ENCODE measurements at places on chromosomes 12 and 14. TPM values are rescaled to one million over a fixed set of nuclear protein-coding genes. Genes with fewer than 3 reads are reported as not detected.

- H3K4me1 ChIP-seq: no peaks in the 10 kb centered on the region
- H3K27ac ChIP-seq: no peak overlapping the region
- no peak for DNase-seq
- H3K4me3 ChIP-seq: no peak overlapping the region
These were observed 336.3 kb downstream of the TMEM121 start for GRCh38 chr14:105862581-105863239.

GRCh38 chr14:78469947-78470346 is 299.8 kb downstream of the NRXN3 start:
- H3K27me3 ChIP-seq: no peaks in the 10 kb centered on the region
- no peak overlapping the region for H3K4me3 ChIP-seq
- DNase-seq: no peak
- H3K27ac ChIP-seq: no peak overlapping the region
- H3K36me3 ChIP-seq: no peaks in the 10 kb centered on the region

DNA sequence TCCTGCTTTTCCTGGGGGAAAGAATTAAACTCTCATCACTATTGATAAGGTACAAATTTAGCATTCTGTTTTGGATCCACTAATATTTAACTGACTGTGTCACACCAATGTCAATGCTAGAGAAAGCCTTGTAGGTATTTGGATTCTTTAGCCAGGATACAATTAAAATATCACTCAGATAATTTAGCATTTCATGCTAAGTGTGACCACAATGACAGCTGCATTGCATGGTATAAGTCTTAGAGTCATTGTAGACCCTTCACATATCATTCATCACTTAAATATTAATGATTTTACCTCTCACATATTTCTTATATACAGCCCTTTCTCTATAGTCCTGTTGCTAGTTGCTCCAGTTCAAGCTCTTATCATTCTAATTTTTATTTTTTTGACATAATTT is 85.3 kb upstream of the ATP2B1 start:
- no peaks in the 10 kb centered on the region for H3K36me3 ChIP-seq
- DNase-seq: no peak
- no peak overlapping the region for H3K27ac ChIP-seq
- H3K4me3 ChIP-seq: no peak overlapping the region

DNA sequence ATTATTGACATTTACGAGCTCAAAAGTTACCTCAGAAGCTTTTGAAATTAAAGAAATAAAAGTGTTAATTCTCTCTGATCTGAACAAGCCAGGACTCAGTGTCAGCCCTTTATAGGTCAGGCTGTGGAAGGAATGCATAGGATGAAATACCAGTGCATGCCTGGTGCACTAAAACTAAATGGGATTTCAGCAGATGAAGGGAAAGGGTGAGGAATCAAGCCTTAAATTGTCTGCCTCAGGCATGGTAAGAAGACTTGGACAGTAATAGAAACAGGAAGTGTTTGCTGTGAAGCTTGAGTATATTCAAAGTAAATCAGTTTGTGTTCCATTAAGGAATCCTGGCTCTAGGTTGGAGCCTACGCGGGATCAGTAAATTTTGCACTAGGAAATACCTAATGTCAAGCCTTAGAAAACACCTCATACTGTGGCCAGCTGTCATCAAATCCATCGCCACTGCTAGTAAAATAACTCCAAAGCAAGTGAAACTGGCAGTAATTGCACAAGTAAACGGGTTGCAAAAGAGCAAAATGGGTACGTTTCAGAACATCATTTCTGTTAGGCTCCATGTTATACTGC is 76.3 kb downstream of the PDE3A start:
- H3K4me3 ChIP-seq: no peak overlapping the region
- H3K27me3 ChIP-seq: no peaks in the 10 kb centered on the region
- no peak for DNase-seq
- H3K27ac ChIP-seq: no peak overlapping the region

- H3K4me1 ChIP-seq: peaks cover 24% of the 10 kb centered on the region
- H3K4me3 ChIP-seq: no peak overlapping the region
- H3K27ac ChIP-seq: no peak overlapping the region
- DNase-seq: no peak
These were observed 75.5 kb downstream of the NCOR2 start for GRCh38 chr12:124491856-124492420.

- no peak for DNase-seq
- no peaks in the 10 kb centered on the region for H3K36me3 ChIP-seq
- no peaks in the 10 kb centered on the region for H3K4me1 ChIP-seq
These were observed 721.3 kb upstream of the USP15 start for GRCh38 chr12:61538951-61539350.

GRCh38 chr12:45762185-45763110 is 32.9 kb downstream of the ARID2 start:
- H3K36me3 ChIP-seq: no peaks in the 10 kb centered on the region
- H3K4me1 ChIP-seq: no peaks in the 10 kb centered on the region
- no peak overlapping the region for H3K4me3 ChIP-seq
- peak; percentile 79 for DNase-seq

GRCh38 chr12:44584625-44585024 is 291.5 kb downstream of the NELL2 start:
- no peak for DNase-seq
- H3K4me1 ChIP-seq: no peaks in the 10 kb centered on the region
- no peak overlapping the region for H3K4me3 ChIP-seq

DNA sequence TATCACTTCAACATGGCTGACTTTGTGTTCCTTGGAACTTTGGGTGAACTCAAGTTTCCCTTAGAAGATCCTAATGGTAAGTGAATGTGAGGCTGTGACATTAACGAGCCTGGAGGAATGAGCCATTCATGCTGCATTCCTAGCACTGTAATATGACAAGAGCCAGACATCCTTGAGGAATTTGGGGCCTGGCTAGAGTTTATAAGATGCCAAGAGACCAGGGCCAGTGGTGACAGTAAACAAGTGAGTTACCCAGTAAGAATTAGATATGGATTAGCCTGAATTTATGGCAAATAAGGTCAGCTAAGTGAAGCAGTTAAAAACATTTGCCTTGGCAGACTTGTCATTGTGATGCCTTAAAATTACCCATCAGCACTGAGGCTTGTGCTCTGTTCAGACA is 232.4 kb downstream of the AKAP6 start:
- H3K4me1 ChIP-seq: no peaks in the 10 kb centered on the region
- H3K27ac ChIP-seq: no peak overlapping the region
- no peaks in the 10 kb centered on the region for H3K36me3 ChIP-seq
- no peak overlapping the region for H3K4me3 ChIP-seq

DNA sequence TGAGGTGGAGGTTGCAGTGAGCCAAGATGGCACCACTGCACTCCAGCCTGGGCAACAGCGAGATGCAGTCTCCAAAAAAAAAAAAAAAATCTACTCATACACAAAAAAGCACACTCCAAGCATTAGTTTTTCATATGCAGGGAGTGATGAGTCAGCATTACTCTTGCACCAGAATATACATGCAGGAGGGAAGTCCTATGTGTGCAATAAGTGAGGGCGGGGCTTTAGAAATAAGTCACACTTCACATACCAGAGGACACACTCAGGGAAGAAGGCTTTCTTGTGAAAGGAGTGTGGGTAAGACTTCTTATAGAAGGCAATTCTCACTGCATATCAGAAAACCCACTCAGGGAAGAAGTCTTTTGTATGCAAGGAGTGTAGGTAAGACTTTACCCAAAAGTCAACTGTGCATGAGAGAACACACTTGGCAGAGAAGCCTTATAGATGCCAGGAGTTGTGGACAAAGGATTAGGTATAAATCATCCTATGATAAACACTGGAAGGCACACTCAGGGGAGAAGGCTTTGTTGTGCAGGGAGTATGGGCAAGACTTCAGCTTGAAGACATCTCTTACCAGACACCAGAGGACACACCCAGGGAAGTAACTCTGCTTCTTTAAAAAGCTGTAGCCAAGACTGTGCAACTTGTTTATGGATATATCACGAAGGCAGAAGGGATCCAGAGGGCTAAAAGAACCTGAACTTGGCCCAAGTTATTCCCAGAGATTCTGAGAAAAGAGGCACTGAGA is 50.5 kb downstream of the ATF7 start:
- no peak overlapping the region for H3K4me3 ChIP-seq
- H3K4me1 ChIP-seq: peaks cover 9% of the 10 kb centered on the region

GRCh38 chr14:94009767-94010166 is 12.7 kb downstream of the CCDC197 start:
- DNase-seq: peak; percentile 47
- no peak overlapping the region for H3K27ac ChIP-seq
- H3K4me3 ChIP-seq: no peak overlapping the region

DNA sequence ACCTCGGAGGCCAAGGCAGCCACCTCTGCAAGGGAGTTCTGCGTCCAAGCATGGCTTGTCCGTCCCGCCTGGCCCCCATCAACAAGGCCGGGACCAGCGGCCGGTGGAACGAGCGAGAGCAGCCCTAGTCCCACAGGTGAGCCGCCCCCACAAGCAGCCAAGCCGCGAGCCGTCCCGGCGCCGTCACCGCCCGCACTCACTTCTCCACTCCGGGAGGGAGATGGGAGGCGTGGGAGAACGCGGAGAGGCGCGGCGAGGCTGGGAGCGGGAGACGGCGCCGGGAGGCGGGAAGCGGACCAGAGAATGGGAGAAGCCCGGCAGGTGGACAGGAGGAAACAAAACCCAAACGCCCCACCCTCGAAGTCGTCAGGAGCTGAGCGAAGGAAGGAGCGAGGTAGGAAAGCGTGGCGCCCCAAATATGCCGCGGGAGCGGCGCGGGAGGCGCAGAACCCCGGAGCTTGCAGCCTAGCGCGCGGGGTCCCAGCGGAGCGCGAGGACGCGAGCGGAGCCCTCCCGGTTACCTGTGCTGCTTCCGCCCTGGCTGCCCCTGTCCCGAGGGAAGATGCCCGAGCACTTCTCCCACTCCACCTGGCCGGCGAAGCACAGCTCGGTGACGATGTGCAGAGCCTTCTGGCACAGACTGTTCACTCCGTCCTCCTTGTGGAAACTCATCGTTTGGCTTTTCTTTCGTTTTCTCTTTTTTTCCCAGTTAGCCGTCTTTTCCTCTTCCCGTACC is 600 bp downstream of the SYT10 start:
- H3K27me3 ChIP-seq: peaks cover 39% of the 10 kb centered on the region
- H3K36me3 ChIP-seq: no peaks in the 10 kb centered on the region
- H3K4me1 ChIP-seq: peaks cover 20% of the 10 kb centered on the region
- H3K4me3 ChIP-seq: peak overlapping the region; percentile 53
- DNase-seq: peak; percentile 44

GRCh38 chr12:126343321-126343720 is 1278.1 kb downstream of the AACS start:
- H3K36me3 ChIP-seq: no peaks in the 10 kb centered on the region
- H3K27me3 ChIP-seq: no peaks in the 10 kb centered on the region
- H3K4me1 ChIP-seq: no peaks in the 10 kb centered on the region
- H3K27ac ChIP-seq: no peak overlapping the region
- no peak for DNase-seq

DNA sequence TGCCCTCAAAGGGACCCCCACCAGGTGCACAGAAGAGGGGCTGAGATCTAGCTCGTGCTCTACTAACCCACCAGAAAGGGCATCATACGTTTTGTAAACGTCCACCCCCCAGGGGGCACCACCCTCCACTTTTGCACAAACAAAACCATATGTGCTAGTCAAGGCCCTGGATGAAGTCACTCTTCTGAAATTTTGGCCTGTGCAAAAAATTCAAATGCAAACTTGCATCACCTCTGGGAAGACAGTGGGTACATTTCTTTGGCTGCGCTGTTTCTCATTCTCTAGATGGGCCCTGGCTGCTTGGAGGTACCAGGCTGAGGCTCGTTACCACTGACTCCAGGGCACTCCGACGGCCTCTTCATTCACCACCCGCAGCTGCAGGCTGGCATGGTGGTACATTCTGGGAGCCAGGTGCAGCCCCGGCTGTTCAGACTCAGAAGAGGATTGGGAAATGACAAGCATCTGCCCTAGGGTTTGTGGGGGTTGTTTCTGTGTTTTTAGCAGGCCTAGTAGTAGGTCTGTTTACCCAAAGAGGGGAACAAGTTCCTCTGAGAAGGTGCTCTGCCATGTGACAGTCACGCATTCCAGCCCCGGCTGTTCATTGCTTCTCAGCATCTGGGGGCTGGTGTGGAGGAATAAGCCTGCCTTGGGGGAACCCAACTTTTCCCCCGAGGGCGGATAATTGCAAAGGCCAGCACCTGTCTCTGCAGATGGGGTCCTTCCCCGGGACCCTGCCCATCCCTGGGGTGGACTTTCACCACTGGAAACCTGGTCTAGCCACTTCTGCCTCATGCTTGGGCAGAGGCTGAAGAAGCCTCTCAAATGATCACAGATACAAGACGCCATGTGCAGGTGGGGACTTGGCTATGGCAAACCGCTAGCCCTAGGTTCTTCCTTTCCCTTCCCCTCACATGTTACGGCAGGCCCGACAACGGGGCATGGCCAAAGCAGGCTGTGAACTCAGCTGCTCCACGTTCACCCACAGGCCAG is 147.6 kb downstream of the DPF3 start:
- no peak overlapping the region for H3K4me3 ChIP-seq
- no peak overlapping the region for H3K27ac ChIP-seq
- no peaks in the 10 kb centered on the region for H3K4me1 ChIP-seq
- peak; percentile 15 for DNase-seq
- H3K27me3 ChIP-seq: no peaks in the 10 kb centered on the region

- H3K4me3 ChIP-seq: no peak overlapping the region
- H3K4me1 ChIP-seq: no peaks in the 10 kb centered on the region
- no peak for DNase-seq
- no peak overlapping the region for H3K27ac ChIP-seq
- no peaks in the 10 kb centered on the region for H3K27me3 ChIP-seq
- no peaks in the 10 kb centered on the region for H3K36me3 ChIP-seq
These were observed 438.2 kb upstream of the FAR2 start for GRCh38 chr12:28710882-28711281.

DNA sequence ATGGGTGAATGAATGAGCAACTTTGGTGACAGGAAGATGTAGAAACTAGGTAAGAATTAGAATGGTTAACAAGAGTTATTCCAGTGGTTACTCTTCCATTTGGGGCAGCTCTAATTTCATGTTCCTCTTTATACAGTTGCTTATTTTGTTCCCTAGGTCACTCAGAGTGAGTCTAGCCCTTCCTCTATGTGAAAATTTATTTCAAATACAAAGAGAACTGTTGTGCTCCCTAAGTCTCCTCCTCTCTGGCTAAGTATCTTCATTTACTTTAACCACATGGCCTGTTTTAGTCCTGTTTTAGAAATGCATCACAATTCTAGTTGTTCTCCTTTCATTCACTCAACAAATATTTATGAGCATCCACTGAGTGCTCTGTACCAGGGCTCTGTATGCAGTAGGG is 51.1 kb upstream of the HIF1A start:
- H3K4me1 ChIP-seq: no peaks in the 10 kb centered on the region
- no peak for DNase-seq
- no peak overlapping the region for H3K27ac ChIP-seq
- H3K36me3 ChIP-seq: no peaks in the 10 kb centered on the region
- no peak overlapping the region for H3K4me3 ChIP-seq

ABCD2 gene
- total RNA-seq: 0.87 TPM

RAD9B gene
- not detected for total RNA-seq

TAS2R9 gene
- 0.73 TPM for total RNA-seq

E2F7 gene
- total RNA-seq: 7.7 TPM

GPD1 gene
- 5.9 TPM for total RNA-seq

RPGRIP1 gene
- 0.58 TPM for total RNA-seq

DNAL1 gene
- 0.29 TPM for total RNA-seq

RND1 gene
- total RNA-seq: not detected

KRT82 gene
- total RNA-seq: not detected

CD69 gene
- 7.5 TPM for total RNA-seq
